ENCODE measurements at places on chromosomes 11 and 22.

- peak; percentile 75 for DNase-seq
These were observed at the start of gene CSNK1E for GRCh38 chr22:38317122-38317994. CSNK1E (minus strand) TSS chr22:38317433; CDS start chr22:38314157, 3,276 bp downstream.

DNA sequence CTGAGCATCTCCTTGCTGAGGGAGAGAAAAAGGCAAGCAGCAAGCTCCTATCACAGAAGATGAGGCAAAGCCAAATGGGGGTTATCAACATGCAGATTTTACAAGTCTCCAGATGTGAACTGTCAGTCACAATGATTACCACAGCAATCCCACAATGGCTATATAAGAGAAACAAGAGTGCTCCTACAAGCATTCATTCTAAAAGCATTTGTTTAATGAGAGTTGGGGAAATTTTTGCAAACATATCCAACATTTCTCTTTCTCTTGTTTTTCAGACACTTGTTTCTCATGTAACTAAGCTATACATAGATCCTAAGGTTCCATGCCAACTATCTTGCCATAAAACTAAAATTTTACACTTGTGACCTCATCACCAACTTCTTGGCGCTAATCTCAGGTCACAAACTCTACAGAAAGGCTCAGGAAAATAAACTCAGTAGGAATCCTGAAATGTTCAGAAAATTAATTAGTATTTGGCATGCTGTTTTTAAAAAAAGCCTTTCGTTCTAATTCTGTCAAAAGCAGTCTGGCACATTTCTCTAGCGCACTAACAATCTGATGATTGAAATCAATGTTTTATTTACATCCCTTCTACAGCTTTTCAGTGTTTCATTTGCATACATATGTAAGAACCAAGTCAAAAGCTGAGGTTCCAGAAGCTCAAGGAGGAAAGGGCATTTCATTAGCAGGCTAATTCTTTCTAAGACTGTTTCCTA lies 199.5 kb downstream of the TTC28 start:
- no peak for DNase-seq

- no peak for DNase-seq
These were observed 1.5 kb downstream of the LSP1 start for GRCh38 chr11:1854132-1854948.

DNA sequence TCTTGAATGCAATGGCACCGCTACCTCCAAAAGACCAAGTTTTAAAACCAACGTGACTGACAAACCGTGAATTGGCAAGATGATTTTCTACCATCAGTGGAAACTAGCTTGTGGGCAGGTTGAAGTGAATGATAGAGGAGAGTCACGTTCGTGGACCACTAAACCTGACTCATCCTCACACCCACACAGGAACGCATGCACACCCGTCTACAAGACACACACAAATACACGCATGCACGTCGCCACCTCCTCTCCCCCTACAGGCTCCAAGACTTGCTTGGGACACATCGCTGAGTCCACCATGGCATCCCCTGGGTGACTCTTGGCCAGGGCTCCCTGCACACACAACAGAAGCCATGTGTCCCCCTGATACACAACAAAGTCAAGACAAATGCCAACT lies 14.4 kb downstream of the TMPRSS6 start:
- DNase-seq = no peak

DNA sequence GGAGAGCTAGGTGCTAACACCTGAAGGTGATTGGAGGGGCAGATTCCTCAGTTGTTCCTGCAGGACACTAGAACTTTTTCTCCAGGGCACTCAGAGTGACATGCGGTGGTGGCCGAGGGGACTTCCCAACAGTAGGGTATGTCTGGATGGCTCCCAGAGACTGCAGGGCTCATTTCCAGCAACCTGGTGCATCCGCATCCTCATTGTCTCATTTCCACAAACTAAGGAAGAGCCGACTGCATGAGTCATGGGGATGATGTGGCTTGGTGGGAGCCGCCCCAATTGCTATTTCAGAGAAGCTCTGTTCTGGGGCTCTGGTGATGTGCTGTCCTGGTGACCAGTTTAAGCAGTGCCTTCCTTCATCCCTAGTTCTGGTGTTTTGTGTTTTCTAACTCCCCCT lies 2.8 kb upstream of the ROBO4 start:
- no peak for DNase-seq

DNA sequence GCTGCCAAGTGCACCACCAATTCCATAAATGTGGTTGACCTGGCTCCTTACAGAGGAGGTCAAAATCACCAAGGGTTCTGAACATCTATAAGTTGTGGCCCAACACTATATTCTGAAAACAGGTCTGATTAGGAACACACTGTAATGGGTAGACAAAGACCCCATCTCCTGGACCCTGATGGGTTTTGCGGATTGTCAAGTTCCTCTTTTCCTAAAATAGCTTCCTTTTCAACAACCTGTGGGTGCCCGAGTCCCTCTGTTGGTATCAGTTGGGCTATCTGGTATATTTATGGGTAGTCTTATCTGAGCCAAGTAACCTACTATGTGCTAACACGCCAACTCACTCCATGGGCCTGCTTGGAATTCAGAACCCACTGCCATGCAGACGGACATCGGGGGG lies 9.9 kb upstream of the CACNG2 start:
- DNase-seq = no peak
